ENCODE measurements at places on chromosomes 4 and X.
A peak's percentile ranks its signal among the peaks of the same experiment; 100 is the strongest.

- DNase-seq: peak; percentile 8
Observed at GRCh38 chrX:66553973-66554372, 84.9 kb downstream of the EDA2R start.

- no peak for DNase-seq
Observed at GRCh38 chr4:74535512-74535911, 90.6 kb downstream of the AREG start.

DNA sequence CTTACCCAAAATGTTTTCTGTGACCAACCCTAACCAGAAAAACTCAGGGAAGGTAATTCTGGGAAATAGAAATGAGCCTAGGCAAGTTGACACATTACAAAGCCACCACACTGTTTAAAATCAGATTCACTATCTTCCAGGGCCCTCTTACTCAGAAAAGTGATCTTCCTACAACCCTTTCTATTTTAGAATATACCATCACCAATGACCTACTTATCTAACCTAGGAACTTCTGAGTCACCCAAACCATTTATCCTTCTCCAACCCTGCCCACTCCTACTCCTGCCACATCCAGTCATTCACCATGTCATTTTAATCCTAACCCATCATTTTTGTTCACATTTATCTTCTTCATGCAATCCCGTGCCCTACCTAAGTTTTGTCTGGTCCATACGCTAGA is 89.9 kb downstream of the FTHL17 start:
- no peak for DNase-seq

DNA sequence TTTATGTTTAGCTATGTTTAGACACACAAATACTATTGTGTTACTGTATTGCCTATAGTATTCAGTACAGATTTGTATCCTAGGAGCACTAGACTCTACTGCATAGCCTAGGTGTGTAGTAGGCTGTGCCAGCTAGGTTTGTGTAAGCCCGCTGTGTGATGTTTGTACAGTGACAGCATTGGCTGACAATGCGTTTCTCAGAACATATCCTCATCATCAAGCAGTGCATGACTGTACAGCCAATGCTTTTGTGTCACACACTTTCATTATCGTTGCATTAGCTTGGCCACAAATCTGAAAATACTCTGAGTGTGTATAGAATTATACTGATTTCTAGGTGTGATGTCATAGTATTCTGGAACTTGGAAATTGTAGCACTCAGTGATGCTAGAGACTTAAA is 63.4 kb downstream of the CLDN34 start:
- DNase-seq: no peak

DNA sequence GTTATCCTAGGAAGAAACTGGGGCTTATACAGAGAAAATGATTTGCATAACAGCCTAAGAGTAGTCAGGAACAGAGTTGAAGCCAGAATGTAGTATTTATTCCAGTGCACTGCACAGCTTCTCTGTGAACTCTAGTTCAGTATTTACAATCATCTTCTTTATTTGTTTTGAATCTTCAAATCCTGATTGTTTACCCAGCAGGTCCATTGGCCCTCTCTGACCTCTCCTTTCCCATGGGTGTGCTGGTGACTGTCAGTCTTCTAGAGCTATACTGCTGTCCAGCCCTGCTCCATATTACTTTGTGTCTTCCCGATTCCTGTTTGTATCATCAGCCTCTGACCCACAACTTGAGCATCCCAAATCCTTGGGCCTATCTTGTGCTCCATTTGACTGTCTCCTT is 301.9 kb upstream of the HS3ST1 start:
- no peak for DNase-seq

DNA sequence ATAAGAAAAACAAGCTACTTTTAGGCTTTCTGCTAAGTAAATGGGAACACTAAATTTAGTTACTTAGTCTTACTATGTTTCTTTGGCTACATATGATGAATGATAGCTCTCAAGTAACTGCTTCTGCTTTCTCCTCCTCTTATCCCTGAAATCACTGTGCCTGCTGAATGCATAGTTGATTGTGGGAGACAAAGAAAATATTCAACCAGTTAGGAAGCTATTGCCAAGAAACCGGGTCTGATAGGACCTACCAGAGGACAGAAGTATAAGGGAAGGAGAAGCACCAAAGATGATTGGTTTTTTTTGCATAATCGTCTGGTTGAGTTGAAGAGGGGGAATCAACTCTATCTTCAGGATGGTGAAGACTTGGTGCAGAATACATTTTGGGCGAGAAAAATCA is 28.0 kb upstream of the NDUFC1 start:
- DNase-seq: no peak

DNA sequence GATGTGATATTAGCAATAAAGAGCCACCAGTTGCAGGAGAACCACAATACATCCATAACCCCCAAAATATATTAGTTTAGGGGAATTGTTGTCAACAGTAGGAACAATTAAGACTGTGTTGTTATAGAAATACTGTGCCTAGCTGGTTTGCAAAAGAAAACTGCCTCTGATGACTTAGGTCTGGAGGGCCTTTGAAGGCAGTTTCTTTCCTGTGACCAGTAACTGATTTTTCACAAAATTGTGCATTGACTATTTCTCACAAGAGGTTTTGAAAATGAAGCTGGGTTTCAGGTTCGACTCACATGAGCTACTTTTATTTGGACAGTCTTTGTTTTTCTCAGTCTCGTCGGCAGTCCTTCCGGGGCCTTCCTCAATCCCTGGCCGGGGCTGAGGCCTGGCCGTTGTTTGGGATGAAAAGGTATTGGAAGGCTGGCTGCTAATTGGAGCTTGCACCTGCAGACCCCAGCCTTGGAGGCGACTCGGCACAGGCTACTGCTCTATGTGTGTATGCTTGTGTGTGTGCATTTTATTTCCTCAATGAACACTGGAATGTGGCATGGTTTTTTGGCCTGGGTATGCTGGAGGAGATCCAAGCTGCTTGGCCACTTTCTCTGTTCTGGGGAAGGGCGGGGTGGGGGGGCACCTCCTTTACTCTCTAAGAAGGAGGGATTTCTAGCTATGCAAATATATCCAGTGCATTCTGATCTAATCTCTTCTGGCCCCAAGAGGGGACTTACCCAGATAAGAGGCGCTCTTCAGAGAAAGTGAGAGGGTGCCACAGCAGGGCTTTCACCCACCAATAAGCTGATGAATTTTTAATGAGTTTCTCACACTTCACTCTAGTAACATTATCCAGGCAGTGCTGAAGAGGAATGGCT is 49.5 kb upstream of the LNX1 start:
- no peak for DNase-seq

DNA sequence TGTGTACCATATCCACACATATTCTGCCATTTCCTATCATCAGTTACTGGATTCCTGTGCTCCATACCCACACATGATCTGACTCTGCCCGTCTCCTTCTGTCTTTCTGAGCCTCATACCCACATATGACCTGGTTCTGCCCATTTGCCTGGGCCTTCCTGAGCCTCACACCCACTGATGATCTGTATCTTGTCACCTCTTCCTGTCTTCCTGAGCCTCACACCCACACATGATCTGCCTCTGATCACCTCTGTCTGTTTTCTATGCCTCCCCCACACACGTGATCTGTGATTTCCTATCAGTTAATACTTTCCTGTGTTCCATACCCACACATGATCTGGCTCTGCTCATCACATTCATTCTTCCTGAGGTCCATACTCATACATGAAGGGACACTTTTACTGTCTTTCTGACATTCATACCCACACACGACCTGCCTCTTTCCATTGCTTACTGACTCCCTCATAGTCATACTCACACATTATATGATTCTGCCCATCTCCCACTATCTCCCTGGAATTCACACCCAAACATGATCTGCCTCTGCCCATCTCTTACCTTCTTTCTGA is 32.5 kb downstream of the SCML1 start:
- DNase-seq: no peak

DNA sequence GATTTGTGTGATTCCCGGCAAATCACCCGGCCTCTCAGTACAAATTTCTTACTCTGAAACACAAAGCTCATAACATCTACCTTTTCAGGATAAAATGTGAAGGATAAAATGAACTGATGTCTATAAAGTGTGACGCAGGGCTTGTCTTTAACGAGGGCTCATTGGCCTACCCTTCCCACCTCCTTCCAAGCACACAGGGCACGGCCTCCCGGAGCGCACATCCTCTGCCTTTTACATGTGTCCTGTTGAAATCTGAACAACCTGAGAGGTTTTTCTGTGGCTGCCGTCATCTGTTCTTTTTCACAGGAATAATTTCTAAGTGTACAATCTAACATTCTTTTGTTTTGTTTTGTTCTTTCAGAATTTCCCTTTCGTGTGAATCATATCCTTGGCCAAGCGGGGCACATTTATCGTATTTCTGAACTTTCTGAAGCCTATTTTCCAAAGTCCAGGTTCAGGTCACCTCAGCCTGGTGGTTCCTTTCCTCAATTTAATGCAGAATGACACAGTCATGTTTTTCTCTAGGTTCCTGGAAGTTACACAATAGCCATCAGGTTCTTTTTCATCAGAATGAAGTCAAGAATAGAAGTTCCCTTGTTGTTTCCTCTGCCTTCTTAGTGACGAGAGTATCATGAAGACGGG is 53.1 kb upstream of the SPRY1 start:
- no peak for DNase-seq

- DNase-seq: no peak
Observed at GRCh38 chrX:150150076-150150779, 211.9 kb upstream of the EOLA2 start.

- DNase-seq: no peak
Observed at GRCh38 chrX:103275947-103276567, 493 bp downstream of the TCEAL5 start.

DNA sequence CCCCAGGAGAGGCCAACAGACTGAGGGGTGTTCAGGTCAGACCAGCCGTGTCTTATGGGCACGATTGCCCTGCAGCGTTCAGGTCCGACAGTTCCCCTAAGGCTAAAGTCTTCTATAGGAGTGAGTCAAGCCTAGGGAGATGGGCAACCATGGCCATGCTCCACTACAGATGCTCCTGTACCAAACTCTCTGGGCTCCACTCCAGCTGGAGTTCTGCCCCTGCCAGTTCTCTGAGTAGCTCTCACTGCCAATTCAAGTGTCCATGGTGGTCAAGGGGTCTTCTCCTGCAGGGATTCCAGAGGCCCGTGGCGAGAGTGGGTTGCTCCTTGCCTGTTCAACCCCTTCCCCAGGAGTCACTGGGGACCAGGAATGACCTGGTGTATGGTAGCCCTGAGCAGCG is 38.2 kb downstream of the BEX3 start:
- no peak for DNase-seq

GRCh38 chr4:83866834-83867621 is 331.1 kb downstream of the GPAT3 start:
- DNase-seq: no peak

- peak; percentile 47 for DNase-seq
Observed at GRCh38 chrX:26649534-26649933, 433.6 kb downstream of the MAGEB5 start.

DNA sequence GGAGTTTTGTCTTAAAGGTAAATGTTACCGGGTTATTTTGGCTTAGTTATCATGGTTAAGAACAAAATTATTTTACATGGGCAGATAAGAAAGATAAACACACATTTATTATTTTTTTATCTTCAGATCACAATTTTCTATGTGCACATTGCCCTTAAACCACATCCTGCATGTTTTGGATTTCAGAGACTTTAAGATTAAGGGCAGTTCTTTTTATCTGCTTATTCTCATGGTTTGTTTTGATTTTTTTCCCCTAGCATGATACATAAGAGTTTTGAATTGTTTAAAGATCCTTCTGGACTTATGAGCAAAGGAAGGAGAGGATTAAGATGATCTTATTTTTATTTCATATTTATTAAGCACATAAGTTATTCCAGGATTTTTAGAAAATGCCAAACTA is 190.1 kb upstream of the BMP3 start:
- DNase-seq: no peak

- DNase-seq: no peak
Observed at GRCh38 chrX:99703473-99703872, 706.6 kb downstream of the PCDH19 start.

- peak; percentile 31 for DNase-seq
Observed at GRCh38 chr4:87916626-87917025, 58.9 kb upstream of the SPP1 start.

DNA sequence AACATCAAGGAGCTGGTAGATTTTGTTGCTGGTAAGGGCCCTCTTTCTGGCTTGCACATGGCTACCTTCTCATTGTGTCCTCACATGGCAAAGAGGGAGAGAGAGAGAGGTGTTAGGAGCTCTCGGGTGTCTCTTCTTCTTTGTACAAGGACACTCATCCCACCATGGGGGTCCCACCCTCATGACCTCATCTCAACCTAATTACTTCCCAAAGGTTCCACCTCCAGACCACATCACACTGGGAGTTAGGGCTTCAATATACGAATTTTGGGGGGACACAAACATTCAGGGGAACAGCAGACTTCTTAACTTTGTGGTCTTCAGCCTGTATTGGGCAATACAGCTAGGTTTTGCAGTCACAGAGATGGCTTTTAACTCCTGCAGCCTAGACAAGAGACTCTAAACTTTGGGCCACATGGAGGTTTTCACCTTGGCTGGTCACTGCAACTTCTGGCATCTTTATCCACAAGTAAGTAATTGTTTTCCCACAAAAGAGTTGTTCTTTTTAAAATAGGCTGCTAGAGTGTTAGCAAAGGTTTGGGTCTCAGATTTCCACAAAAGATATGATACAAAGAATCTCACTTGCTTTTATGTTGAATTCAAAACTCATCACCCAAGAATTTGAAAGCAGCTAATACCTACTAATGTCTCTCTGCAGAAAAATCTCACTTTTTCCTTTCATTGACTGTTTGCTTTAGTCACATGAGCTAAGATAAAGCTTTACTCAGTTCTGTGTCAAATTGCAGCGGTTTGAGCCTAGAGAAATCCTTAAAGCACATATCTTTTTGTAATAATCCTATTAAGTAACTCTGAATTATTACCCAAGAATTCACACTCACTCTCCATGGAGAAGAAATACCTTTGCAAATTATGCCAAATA is 39.6 kb upstream of the BBS12 start:
- no peak for DNase-seq

DNA sequence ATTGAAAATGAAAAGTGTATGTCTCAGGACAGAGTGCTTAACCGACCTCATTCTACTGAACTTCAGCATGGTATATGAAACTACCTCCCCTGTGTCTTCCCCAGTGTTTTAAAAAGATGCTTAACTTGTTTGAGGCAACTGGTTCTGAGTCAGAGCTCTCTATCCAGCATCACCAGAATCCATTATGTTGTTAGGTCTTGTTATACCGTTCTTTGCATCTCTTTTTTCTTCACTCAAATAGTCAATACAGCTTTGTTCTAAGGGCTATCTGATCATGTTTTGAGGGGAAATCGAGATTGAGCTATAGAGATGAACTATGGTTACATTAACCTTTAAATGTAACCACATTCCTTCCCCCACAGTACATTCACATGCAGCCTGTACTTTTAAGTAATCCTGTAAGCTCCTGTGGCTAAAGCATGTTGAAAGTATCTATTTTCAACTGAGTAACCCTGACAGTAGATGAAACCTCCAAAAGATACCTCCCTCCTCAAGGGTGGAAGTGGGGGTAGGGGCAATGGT is 514.4 kb downstream of the RPA4 start:
- DNase-seq: no peak

DNA sequence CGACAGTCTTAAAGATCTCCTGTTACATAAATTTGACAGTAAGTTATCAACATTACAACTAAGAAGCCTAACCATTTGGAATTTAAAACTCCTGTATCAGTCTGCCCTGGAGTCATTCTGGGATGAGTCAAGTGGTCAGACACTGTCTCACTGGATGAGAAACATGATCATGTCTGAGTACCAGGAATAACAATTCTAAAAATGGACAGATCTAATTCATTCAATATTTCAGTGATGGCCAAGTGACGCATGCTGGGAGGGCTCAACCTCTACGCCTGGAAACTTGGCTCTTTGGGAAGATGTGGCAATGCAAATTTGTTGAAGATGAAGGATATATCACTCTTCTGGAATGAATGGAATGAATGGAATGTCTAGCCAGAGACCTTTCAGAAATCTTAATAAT is 1427.2 kb downstream of the STIM2 start:
- DNase-seq: no peak

GRCh38 chr4:64407000-64407399 is 2.2 kb downstream of the TECRL start:
- DNase-seq: no peak
